Daoy (cell line): ENCODE measurements at places on chromosomes 1 and 21.

DNA sequence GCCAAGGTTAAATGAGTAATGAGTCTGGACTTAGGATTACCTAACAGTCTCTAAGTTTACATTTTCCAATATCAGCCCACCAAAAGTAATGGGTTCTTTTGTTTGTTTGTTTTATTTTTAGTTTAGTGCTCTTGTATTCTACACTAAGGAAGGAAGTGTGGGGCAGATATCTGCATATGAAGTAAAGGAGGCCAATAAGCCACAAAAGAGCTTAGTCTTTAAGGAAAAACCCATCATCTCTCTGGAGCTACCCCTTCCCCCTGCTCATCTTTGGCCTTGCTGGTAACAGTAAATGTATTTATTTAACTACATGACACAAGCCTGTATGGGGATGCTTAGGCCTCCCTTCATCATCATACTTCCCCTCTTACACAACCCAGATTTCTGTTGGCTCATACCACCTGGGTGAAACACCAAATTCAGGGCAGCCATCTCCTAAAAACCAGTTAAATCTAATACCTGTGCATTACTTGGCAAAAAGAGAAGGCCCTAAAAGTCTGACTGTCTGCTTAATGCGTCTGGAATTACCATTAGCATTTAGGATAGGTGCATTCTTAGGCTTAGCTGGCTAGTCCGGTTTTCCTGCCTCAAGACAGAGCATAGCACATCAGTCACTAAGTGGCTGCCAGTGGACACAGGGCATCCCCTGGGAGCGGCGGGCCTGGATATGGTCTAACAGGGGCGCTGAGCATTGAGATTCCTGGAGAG is 96.8 kb upstream of the ADGRL2 start:
- peak; percentile 44 for DNase-seq

- no peak for DNase-seq
Observed at GRCh38 chr21:45051580-45052434, 22.6 kb upstream of the ADARB1 start.

DNA sequence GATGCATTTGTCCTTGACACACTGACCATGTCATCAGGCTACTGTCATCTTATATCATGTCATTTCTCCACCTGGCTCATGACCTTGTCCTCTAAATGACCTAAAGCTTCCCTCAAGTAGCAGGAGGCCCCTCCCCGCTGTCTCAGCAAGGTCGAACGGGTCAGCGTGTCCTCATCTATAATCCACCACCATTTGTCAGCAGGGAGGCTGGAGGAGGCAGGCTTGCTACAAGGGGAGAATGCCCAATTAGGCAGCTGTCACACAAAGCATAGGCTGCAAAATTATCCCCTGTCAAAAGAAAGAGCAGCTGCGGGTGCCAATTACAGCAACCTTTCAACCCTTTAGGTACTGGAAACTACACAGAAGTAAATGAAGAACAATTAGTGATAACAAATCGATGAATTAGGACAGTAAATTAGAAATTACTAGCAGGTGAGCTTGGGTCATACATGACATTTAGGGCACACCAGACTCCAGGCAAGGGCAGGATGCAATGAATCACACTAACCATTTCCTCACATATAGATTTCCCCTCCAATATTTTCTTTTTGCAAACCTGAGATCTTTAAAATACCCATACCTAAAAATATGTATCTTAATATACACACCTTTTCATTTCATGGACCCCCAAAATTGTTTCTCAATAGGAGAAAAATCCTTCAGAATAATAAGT is 61.2 kb downstream of the NRIP1 start:
- DNase-seq = no peak

- DNase-seq = peak; percentile 23
Observed at GRCh38 chr1:75615613-75616435, 4.9 kb upstream of the SLC44A5 start.

GRCh38 chr1:61853583-61853982 is 111.3 kb downstream of the PATJ start:
- no peak for DNase-seq

DNA sequence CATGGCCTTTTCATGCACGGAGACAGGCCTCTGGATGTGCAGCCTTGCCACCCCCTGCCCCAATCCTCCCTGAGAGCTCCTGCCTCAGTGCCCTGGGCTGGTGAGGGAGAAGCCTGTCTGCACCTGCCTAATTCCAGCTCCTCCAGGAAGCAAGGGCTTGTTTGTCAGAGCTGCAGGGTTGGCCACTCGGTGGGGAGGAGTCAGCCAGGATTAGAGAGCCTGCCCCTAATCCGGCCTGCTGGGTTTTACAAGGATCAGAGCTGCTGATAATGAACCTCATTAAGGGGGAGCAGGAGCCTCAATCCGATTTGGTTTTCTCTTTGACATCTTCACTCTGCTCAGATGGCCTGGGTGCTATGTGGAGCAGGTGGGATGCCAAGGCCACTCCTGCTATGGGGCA is 31.9 kb upstream of the LHX4 start:
- no peak for DNase-seq
